Stimulated activated CD4-positive, alpha-beta T cell treated with anti-CD3 and anti-CD28 coated beads, Interleukin-15, amount 100 ng/mL, for 1 hour (primary cell): ENCODE measurements at places on chromosomes 11 and 22.

- DNase-seq, result no peak
Observed at GRCh38 chr11:64720167-64720566, 2.8 kb downstream of the NRXN2 start.

GRCh38 chr22:40606306-40606705 lies 30.2 kb downstream of the MRTFA start:
- no peak for DNase-seq

GRCh38 chr22:18031695-18032454 lies 7.5 kb upstream of the MICAL3 start:
- DNase-seq, result no peak

DNA sequence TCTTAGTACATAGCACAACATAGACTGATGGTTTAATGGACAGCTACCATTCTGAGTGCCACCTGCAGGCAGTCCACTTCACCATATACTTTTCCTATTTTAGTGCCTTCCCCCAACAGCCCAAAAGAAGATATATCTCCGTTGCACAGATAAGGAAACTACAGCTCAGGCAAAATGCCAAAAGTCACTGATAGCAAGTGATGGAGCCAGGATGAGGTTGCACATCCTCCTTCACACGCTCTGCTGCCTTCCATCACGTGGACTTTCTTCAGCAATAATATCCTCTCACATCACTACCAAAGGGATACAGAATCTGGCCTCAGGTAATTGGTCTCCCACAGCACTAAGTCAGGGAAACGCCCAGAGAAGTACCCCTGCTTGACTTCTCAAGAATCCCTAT lies 7.5 kb downstream of the TCF20 start:
- DNase-seq, result no peak

DNA sequence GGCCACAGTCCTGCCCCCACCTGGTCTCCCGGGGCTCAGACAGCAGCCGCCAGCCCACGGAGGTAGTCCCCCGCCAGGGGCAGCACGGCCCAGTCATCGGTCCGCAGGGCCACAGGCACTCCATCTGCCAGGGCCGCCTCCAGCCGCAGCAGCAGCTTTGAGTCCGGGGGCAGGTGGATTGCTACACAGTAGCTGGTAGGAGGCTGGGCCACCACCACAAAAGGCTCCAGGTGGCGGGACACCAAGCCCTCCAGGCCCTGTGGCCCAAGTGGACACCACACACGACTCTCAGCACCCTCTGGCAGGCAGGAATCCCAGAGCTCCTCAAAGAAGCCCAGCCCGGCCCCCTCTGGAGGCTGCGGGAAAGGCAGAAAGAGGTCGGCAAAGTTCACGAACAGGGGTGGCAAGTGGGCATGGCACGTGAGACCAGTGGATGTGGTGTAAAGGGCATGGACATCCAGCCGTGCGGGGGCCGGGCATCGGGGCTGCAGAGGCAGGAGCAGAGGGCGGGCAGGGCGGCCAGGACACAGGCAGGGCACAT lies 2.9 kb downstream of the AP5B1 start:
- DNase-seq, result no peak

DNA sequence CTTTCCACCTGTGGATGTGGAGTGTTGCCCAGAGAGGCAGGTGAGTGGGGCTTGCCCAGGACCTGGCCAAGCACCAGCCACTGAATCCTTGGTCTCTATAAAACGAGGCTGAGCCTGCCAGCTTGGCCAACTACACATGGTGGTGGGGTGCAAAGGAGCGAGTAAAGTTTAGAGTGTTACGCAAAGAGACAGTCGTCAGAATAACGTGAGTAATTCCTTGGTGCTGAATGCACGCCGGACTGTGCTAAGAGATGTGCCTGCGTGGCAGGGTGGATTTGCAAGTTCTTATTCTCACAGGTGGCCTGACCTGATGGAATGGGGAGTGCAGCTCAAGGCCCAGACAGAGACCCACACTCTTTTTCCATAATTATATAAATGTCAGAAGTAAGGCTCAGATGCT lies 88.6 kb upstream of the B3GAT1 start:
- no peak for DNase-seq

DNA sequence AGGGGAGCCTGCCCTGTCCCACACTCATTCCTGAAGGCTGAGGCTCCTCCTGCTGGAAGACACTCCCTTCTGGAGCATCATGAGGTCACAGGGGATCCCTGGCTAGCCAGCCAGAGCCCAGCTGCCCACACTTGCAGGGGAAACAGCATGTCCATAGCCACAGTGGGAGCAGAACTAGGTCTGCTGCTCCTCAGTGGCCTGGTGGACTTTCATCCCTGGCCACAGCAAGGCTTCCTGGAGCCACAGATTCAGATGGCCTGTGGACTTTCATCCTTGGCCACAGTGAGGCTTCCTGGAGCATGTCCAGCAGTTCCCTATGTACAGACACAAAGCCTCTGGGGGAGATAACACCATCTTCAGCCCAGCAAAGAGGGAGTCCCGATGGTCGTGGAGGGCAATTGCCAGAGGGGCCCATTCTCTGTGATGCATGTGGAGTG lies 5.9 kb upstream of the APOL6 start:
- no peak for DNase-seq

- no peak for DNase-seq
Observed at GRCh38 chr11:127308291-127308690, 307.7 kb upstream of the KIRREL3 start.

DNA sequence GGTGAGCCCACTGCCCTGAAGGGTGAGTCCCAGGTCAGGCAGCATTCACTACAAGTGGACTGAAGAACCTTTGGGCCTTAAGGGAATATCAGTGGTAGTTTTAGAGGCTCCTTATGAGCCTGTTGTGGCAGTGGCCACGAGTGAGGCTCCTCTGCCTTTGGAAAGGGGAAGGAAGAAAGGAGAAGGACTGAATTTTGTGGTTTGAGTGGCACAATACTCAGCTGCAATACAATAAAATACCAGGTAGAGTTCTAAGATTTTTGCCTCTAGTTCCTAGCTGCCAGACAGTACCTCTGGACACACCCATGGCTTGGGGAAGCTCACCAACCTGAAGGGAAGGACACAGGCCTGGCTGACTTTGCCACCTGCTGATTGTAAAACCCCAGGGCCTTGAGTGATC lies 260.9 kb downstream of the DYNC2H1 start:
- no peak for DNase-seq

DNA sequence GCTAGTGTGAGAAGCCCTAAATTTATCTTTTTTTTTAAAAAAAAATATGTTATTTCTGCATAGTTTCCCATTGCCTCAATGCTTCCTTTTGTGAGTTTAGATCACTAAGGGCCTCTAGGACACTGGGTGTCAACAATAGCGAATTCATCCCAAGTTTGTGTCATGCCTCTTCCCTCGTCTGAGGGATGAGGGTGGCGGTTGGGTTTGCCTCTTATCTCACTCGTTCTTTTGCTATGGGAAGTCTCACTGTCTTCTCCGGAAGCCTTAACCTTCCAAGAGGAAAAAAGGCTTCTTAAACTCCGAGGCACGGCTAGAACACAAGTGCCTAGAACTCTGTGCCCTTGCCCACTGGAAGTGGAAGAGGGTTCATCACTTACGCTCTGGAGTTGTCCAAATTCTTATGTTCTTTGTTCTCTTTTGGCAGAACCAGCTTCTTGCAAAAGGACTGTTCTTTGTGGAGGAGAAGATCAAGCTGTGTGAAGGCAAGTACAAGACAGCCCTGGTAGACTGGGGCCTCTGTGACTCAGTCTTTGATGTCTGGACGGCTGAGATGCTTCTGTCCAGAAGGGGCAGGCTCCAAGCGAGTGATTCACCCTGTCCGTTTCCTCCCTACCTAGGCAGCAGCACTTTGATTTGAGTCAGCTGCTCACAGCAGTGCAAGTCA lies 78.5 kb downstream of the TRAF6 start:
- no peak for DNase-seq

GRCh38 chr11:83336993-83337392 lies 50.8 kb upstream of the CCDC90B start:
- no peak for DNase-seq

GRCh38 chr22:23737696-23738095 lies 13.2 kb downstream of the ZNF70 start:
- DNase-seq, result no peak

DNA sequence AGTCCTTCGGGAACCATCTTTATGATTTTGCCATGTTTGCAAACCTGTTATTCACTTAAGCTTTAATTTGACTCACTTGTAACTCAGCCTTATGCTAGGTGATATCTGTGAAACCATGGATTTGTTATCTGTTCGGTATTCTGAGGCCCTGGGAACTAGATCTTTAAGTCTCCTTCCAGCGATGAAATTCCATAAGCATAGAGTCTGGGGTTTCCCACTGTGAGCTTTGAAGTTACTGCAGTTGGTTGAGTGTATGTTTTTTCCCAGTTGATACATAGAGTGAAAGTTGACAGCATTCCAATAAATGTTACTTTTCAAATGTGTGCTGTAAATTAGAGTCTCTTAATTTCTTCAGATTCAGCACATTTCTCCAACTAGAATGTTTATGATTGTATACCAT lies 66.9 kb downstream of the TNRC6B start:
- no peak for DNase-seq

DNA sequence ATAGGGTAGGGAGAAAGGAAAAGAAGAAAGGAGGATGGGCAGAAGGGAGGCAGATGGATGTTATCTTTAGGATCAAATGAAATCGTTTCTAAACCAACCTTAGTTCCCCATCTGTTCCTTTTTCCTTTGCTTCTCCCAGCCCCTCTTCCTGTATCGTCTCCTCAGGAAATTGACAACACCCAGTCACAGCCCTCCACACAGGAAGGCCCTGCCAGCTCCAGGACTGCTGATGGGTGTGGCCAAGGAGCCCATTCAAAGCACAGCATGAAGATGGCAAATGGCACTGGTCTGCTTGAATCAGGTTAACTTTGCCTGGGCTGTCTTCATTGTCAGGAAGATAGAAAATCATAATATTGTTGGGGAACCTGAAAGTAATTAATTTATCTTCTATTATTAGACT lies 164.8 kb downstream of the C11orf87 start:
- no peak for DNase-seq

- no peak for DNase-seq
Observed at GRCh38 chr11:86416494-86416893, 41.8 kb downstream of the CCDC81 start.

DNA sequence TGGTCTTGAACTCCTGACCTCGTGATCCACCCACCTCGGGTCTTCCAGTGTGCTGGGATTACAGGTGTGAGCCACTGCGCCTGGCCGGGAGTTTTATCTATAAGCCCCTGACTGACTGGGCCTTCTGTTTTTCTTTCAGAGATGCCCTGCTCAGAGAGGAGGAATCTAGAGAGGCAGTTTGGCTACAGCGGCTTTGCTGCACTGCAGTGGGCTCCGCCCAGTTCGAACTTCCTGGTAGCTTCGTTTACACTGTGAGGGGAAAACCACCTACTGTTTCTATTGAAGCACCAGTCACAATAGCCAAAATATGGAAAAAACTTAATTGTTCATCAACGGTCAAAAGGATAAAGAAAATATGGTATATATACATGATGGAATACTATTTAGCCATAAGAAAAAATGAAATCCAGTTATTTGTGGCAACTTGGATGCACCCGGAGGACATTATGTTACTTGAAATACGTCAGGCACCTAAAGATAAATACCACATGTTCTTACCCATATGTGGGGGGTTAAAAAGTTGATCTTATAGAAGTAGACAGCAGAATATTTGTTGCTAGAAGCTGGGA lies 31.9 kb upstream of the FAM181B start:
- DNase-seq, result no peak

GRCh38 chr11:69699213-69699612 lies 4.6 kb downstream of the FGF19 start:
- DNase-seq, result no peak

DNA sequence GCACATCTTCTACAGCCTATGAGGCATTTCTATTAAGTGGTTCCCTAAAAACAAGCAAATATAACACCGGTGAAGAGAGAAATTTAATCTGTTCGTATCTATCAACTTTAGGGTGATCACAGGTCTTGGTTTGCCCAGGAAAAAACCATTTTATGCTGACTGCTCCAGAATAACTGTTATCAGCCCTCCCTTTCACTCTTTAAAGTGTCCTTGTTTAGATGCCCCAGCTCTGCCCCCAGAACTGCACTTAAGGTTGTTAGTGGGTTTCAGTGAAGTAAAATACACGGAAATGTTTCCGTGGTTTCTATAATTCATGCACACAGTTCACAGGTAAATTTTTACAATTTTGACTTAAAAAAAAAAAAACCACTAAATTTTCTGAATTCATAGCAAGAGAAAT lies 70.0 kb downstream of the NARS2 start:
- DNase-seq, result no peak

- DNase-seq, result no peak
Observed at GRCh38 chr11:57240757-57241156, 3.7 kb upstream of the APLNR start.

DNA sequence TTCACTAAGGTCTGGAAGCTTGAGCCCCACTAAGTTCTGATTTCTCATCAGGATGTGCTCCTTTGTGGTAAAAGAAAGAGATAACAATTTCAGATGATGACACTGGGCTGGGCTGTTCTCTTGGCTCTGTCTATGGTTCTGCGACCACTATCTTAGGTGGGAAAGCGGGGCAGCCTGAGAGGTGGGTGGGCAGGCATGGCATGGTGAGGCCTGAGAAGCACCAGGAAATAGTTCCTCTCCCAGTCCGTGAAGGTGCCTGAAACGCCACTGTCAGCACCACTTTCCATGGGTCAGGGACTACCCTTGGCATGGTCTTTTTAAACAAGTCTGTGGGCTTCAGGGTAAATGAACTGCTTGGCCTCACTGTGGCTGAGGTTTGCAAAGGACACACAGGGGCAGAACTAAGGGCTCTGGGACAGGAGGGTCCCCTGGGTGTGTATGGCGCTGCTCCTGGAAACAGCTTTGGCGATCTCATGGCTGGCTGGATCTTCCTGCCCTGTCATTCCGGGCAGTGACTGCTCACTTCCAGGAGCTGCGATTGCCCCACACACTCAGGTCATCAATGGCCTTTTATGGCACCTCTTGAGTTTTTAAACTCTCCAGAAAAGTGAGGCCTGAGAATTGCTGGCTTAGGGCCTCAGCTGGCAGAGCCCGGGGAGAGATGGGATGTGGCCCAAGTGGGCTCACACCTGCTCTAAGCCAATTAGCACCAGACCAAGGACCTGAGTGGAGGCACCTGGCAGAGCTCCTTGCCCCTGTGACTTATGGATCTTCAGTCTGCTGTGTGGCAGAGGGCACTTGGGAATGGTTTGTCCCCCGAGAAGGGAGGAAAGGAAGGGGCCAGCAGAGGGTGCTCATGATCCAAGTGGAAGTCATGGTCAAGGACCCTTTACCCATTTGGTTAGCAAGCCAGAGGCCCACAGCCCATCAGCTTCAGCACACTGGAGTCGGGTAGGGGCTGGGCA lies 55.6 kb upstream of the LYVE1 start:
- no peak for DNase-seq

DNA sequence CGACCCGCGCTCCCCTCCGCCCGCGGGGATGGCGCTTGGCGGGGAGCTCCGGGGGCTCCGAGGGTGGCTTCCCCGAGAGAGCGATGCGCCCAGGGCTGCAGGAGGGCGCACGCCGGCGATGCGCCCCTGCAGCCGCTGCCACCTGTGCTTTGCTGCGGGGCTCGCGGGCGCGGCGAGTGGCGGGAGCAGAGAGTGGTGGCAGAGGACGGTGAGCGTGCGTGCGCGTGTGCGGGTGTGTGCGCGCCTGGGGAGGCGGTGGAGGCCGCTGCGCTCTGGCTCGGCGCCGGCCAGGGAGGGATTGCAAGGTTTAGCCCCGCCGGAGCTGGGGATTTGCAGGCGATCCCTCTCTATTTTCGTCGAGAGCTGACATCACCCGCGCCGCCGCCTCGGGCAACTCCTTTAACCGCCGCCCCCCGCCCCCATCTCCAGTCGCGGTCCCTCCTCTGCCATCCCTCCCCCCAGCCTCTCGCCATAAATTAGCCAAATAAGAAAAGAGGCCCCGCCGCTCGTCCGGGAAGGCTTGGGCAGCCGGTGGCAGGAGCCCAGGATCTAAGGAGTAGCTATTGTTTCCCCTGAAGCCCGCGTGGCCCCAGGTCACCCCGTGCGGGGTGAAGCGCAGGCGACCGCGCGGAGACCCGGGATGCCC lies at the start of gene SLC1A2:
Gene SLC1A2 (minus strand): TSS at position 375 of the 646 bp plus-strand sequence. CDS start 592 bp downstream, outside the sequence.
- DNase-seq, result no peak
